ENCODE measurements at places on chromosomes 2 and 18. TPM values are rescaled to one million over a fixed set of nuclear protein-coding genes. Genes with fewer than 3 reads are reported as not detected.

Gene RND3
- 49.7 TPM for total RNA-seq

GRCh38 chr18:68608851-68609490 lies 105.9 kb downstream of the TMX3 start:
- H3K27ac ChIP-seq = no peak overlapping the region
- DNase-seq = no peak
- no peaks in the 10 kb centered on the region for H3K4me1 ChIP-seq
- no peaks in the 10 kb centered on the region for H3K36me3 ChIP-seq

DNA sequence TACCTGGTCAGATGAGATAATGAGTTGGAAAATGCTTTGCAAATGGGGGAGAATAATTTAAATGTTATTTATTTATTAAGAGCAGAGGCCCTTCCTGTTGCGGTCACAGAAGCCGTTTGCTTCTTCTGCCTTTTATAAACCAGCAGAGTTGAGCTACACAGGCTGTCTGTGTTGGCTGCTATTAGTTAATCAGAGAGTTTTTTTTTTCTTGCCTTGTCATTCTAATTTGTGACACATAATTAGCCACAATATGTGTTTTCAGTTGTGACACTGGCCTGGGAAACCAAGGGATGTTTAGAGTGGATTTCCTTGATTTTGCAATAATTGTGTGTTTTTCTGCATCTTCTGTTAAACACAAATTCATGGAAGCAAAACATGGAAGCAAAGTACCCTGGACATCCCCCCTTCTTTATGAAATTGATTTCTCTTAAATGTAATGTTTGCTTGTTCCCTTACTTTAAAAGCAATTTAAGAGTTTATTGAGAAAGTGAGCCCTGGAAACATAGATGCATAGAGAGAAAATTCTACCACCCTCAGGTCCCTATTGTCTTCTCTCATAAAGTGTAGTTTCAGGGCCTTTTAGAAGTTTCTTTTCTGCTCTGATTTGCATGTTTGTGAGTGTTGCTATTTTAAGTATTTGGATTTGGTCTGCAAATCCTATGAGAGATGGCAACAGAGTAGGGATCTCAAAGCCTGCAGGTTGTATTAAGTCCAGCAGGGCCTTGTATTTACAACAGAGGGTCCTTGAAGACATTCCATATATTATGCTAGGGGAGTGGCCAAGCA lies 22.8 kb upstream of the IL37 start:
- no peak overlapping the region for H3K4me3 ChIP-seq
- H3K4me1 ChIP-seq = no peaks in the 10 kb centered on the region
- H3K27ac ChIP-seq = no peak overlapping the region
- DNase-seq = no peak
- peaks cover 2% of the 10 kb centered on the region for H3K27me3 ChIP-seq
- H3K36me3 ChIP-seq = no peaks in the 10 kb centered on the region

Gene CDKL4
- total RNA-seq = 0.75 TPM

Gene RGPD5
- total RNA-seq = 55.7 TPM

Gene ZNF519
- total RNA-seq = 40.5 TPM

- H3K27me3 ChIP-seq = no peaks in the 10 kb centered on the region
- no peak overlapping the region for H3K4me3 ChIP-seq
- H3K36me3 ChIP-seq = peaks cover 5% of the 10 kb centered on the region
- H3K27ac ChIP-seq = no peak overlapping the region
These were observed 363.0 kb downstream of the FSIP2 start for GRCh38 chr2:186101616-186102015.

Gene UGT1A10
- not detected for total RNA-seq

GRCh38 chr18:32878436-32878835 lies 105.6 kb upstream of the KLHL14 start:
- H3K4me1 ChIP-seq = peaks cover 39% of the 10 kb centered on the region
- no peaks in the 10 kb centered on the region for H3K36me3 ChIP-seq
- no peaks in the 10 kb centered on the region for H3K27me3 ChIP-seq
- no peak overlapping the region for H3K4me3 ChIP-seq
- DNase-seq = no peak
- no peak overlapping the region for H3K27ac ChIP-seq
